ENCODE measurements at places on chromosomes 2 and 18. TPM values are rescaled to one million over a fixed set of nuclear protein-coding genes. Genes with fewer than 3 reads are reported as not detected.

The EVX2 gene
- not detected for total RNA-seq

The SPC25 gene
- 16.0 TPM for total RNA-seq

The POTEJ gene
- 0.17 TPM for total RNA-seq

The ARHGAP25 gene
- total RNA-seq = 3.7 TPM

The CENPA gene
- total RNA-seq = 22.7 TPM

- no peak for DNase-seq
- H3K27me3 ChIP-seq = no peaks in the 10 kb centered on the region
- no peak overlapping the region for H3K4me3 ChIP-seq
- no peak overlapping the region for H3K27ac ChIP-seq
Observed at GRCh38 chr2:49861821-49862220, 707.5 kb upstream of the FSHR start.

- H3K4me3 ChIP-seq = no peak overlapping the region
- no peak overlapping the region for H3K27ac ChIP-seq
- no peaks in the 10 kb centered on the region for H3K4me1 ChIP-seq
- H3K36me3 ChIP-seq = no peaks in the 10 kb centered on the region
- no peaks in the 10 kb centered on the region for H3K27me3 ChIP-seq
Observed at GRCh38 chr2:178128836-178129630, 16.8 kb downstream of the RBM45 start.

DNA sequence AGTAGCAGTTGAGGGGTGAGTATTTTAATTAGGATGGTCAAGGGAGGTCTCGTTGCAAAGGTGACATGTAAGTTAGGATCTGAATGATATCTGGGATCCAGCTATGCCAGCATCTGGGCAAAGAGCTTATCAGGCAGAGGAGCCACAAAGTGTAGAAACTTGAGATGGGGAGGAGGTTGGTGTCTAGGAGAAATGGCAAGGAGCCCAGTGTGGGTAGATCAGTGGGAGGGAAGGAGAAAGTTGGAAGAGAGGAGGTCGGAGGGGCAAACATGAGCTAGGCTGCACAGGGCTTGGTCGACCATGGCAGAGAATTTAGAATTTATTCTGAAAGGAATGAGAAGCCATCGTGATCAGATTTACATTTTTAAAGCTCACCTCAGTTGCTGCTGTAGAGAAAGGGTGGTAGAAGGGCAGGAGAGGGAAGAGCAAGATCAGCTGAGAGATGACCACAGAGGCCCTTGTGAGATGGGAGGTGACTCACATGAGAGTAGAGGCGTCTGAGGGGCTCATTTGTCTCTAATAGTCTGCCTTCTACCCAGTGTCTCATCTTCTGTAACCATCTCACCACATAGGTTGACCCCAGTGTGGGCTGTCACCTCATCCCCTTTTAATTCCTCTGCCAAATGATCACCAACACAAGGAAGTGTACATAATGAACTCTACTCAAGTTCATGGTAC is 170.0 kb downstream of the ETAA1 start:
- H3K27ac ChIP-seq = no peak overlapping the region
- DNase-seq = no peak
- no peak overlapping the region for H3K4me3 ChIP-seq

GRCh38 chr18:74277296-74277695 is 14.5 kb downstream of the CYB5A start:
- H3K4me1 ChIP-seq = peaks cover 3% of the 10 kb centered on the region
- H3K27me3 ChIP-seq = no peaks in the 10 kb centered on the region
- no peaks in the 10 kb centered on the region for H3K36me3 ChIP-seq
- no peak for DNase-seq
- no peak overlapping the region for H3K27ac ChIP-seq

DNA sequence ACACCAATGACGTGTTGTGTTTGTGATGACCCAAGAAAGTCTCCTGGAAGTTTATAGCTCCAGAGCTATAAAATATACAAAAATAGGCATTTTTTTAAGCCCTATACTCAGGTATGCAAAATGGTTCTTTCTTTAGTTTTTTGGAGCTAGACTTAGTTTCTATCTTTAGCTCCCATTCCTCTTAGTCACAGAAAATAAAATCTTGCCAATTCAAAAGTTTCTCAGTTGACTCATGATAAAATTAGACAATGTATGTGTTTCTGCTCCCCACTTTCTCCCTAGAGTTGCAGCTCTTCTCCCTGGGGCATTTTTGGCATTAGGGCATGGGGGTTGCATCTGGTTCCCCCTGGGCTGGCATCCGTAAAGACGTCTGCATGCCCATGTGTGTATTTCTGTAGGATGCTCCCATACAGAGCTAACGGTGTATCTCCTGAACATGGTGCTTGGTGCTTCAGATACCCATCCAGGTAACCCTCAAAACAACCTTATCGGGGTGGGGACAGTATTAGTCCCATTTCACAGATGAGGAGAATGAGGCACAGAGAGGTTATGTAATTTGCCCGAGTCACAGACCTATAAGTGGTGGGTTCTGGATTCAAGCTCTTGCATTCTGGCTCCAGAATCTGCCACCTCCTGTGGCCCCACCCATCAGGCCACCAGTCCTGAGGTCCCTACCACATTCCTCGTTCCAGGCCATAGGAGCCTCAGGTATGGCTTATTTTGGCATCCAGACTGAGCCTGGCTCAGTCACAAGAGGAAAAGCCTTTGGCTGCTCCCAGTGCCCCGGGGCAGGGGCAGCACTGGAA is 43.1 kb upstream of the ASAP2 start:
- no peaks in the 10 kb centered on the region for H3K4me1 ChIP-seq
- no peak overlapping the region for H3K4me3 ChIP-seq
- no peaks in the 10 kb centered on the region for H3K27me3 ChIP-seq

- no peak overlapping the region for H3K4me3 ChIP-seq
- H3K27ac ChIP-seq = no peak overlapping the region
- no peaks in the 10 kb centered on the region for H3K27me3 ChIP-seq
Observed at GRCh38 chr2:204796581-204796980, 251.3 kb downstream of the PARD3B start.

DNA sequence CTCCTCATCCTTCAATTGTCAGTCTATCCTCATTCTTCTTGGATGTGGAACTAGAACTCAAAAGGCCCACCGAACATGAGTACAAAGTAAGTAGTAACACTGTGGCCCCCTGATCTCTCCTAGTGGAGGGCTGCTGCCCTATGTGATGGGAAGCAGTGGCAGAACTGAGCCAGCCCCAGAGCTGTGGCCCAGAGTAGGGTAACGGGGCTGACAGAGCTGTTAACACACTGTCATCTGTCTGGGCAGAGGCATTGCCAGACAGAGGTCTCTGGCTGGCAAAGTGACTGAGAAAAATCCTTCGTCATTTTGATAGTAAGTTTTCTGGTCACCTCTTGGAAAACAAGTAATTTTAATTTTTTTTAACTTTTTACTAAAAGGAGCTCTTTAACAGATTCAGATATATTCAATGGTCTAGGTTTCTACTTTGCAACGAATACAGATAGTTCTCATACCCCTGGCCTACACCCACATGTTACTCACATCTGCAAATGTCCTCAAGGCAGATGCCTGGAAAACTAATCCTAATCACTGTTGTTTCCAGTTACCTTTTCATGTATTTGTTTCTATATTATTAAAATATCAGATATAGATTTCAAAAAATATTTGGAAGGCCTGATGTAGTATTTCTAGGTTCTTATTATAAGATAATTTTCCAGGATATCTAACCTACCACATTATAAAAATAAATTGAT is 588.7 kb downstream of the CPS1 start:
- no peaks in the 10 kb centered on the region for H3K27me3 ChIP-seq
- DNase-seq = no peak
- no peaks in the 10 kb centered on the region for H3K36me3 ChIP-seq
- H3K27ac ChIP-seq = no peak overlapping the region
